NCI-H1417 treated with DMSO at 0.1 percent for 48 hours (cell line): ENCODE measurements at places on chromosomes 1 and 21.

GRCh38 chr1:36320767-36321118 is 2.7 kb downstream of the EVA1B start:
- DNase-seq: no peak

DNA sequence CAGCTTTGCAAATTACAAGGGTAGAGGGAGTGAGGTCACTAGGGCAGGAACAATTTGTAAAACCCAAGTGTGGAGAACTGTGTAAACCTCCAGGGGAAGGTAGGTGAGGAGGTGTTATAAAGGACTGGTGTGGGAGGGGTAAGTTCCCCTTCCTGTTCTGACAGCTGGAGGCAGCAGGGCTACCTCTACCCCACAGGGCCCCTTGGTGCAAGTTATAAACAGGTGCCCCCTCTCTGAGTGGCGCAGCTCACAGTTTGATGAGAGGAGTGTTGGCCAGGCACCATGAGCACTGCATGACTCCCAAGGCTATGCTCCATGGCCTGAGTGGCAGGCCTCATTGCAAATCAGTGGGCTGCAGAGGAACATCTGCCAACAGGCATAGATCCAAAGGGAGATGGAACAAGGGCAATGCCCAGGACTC is 41.0 kb downstream of the MFSD2A start:
- no peak for DNase-seq

- DNase-seq: no peak
Observed at GRCh38 chr1:154839691-154840090, 30.4 kb downstream of the KCNN3 start.

- no peak for DNase-seq
Observed at GRCh38 chr1:213281640-213282301, 230.7 kb downstream of the RPS6KC1 start.

GRCh38 chr1:200992382-200993048 is 31.0 kb downstream of the KIF21B start:
- peak; percentile 24 for DNase-seq

DNA sequence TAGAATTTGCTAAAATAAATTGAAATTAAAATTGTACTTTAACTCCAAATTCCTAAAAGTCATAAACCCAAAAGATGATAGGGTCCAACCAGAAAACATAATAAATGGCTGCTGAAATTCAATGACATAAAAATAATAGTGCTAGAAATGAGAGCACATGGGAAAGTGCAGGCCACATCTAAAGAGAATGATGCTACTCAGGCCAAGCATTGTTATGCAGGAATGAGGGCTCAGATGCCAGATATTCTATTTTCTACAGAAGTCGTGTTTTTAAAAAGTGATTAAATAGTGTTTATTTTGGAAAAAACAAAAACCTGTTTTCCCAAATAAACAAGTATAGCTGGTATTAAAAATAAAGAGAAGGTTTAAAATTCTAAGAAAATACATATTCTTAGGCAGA is 234.4 kb downstream of the KCNT2 start:
- DNase-seq: no peak

DNA sequence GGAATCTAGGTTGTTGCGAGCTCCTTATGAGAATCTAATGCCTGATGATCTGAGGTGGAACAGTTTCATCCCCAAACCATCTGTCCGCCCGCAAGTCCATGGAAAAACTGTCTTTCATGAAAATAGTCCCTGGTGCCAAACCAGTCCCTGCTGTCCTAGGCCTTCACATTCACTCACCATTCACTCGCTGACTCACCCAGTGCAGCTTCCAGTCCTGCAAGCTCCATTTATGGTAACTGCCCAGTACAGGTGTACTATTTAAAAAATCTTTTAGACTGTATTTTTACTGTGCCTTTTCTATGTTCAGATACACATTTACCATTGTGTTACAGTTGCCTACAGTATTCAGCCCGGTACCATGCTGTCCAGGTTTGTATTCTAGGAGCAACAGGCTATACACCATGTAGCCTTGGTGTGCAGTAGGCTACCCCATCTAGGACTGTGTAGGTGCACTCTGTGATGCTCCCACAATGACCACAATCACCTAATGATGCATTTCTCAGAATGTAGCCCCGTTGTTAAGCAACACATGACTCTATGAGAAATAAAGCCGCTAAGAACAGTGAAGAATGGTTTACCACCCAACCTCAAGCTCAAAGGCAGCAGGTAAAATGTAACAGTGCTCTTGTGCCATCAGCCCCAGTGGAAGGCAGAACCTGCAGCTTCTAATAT is 2.4 kb downstream of the ECHDC2 start:
- DNase-seq: no peak

DNA sequence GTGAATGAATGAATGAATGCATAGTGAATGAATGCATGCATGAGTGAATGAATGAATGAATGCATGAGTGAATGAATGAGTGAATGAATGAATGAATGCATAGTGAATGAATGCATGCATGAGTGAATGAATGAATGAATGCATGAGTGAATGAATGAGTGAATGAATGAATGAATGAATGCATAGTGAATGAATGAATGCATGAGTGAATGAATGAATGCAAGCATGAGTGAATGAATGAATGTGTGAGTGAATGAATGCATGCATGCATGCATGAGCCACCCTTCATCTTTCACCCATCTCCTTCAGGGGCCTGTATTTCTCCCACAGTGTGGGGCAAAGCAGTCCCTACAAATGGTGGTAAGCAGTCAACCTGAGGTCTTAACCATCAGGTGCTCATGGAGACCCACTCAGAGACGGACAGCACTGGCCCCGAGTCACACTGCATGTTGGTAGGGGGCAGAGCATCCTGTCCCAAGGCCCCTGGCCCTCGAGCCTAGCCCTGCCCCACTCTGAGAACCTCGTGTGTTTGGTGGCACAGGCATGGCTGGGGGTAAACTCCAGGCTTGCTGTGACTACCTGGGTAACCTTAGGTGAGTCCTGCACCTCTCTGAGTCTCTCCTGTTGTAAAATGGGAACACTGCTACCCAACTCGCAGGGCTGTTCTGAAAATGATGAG is 28.0 kb upstream of the PAX7 start:
- no peak for DNase-seq

DNA sequence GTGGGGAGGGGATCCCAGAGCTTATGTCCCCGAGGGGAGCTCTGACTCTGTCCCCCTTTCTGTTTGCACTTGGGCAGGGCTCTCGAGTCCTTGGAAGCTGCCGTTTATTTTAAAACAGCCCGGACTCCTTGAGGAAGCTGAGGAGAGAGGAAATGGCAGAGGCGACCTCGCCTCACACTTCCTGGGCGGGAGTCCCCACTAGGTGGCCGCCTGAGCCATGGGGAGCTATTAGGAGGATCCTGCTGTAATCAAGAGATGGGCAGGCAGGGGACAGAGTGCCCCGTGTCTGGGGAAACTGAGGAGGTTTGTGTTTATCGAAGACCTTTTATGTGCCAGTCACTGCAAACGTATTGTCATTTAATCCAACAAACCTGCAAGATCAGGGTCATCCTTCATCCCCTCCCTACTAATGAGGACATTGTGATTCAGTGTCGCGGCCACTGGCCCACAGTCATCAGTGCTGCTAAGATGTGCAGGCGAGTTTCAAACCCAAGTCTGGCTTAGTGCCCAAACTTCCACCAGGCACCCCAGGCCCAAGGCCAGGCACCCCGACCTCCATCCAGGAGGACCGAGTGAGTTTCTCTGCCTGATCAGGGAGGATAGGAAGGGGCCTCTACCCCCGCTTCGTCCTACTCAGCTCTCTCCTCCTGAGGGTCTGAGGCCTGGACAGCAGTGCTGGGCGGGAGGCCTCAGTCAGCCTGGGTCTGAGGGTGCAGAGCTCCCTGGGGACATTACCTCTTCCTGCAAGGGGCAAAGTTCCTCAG is 316.9 kb upstream of the VAMP3 start:
- no peak for DNase-seq

- no peak for DNase-seq
Observed at GRCh38 chr21:45572231-45572630, 30.0 kb upstream of the SLC19A1 start.

- DNase-seq: no peak
Observed at GRCh38 chr1:17274186-17275170, 25.6 kb downstream of the PADI3 start.

DNA sequence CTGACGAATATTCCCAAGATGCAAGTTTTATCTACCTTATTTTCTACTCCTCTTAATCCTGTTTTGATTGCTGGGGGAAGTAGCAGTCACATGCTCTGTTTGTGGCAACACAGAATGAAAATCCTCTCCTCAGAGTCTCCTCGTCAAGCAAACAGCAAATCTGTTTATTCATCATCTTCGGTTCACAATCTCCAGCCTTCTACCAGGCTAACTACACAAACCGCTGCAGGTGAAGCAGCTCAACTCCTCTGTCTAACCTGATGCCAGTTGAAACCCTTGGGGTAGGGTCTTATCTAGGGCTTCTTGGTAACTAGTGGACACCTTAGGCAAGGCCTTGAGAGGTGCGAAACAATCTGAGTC is 91.0 kb downstream of the SIPA1L2 start:
- DNase-seq: no peak

- no peak for DNase-seq
Observed at GRCh38 chr21:31394309-31394708, 50.2 kb upstream of the TIAM1 start.

GRCh38 chr1:188023206-188023605 is 1194.5 kb downstream of the PLA2G4A start:
- no peak for DNase-seq

- no peak for DNase-seq
Observed at GRCh38 chr1:48671578-48671977, 105.1 kb downstream of the BEND5 start.

- no peak for DNase-seq
Observed at GRCh38 chr1:243549108-243549507, 293.3 kb downstream of the SDCCAG8 start.

DNA sequence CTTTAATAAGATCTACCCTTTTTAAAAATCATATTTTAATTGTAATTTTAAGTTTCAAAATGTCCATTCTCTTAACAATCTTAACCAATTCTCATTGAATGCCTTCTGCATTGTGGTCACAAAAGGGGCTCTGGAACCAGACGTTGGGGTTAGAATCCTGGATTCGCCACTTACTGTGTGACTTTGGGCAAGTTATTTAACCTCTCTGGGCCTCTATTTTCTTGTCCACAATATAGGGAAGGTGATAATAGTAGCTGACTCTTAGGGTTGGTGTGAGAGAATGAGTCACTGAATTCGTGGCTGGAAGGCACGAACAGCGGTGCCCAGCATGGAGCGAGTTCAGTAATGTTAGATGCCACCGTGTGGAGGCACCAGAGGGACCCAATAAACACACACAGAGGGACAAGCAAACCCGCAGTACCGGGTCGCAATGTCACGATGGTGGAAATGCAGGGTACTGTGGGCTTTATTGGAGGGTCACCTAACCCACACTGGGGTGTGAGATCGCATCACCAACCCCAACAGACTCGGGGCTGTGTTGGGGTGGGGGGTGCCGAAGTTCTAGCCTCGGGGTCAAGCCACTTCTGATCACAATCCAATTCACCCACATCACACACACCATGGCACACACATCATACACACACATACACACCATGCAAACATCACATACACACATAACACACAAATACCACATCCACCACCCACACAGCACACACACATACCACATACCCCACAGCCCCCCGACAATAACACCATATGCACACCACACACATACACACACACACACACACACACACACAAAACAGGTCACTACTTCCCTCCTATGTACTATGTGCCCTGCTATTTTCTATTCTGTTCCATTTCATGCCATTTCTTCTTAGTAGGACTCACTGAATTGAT is 27.0 kb upstream of the IFNAR2 start:
- DNase-seq: no peak

DNA sequence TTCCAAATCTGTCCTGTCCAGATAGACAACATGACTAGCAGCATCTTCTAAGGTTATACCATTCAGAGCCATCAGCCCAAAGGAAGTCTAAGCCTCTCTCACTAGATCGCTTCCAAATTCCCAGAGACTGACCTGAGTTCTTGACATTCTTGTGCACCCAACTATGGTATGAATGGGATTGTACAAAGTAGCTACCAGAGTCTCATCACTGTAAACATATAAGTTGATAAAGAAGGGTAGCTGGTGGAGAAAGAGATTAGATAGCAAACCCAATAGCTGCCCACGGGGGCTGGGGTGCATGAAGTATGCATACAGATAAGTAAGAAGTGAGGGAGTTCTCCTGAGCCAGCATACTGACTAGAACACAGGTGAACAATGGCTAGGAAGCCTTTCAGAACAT is 180.0 kb downstream of the PLPP3 start:
- DNase-seq: no peak

DNA sequence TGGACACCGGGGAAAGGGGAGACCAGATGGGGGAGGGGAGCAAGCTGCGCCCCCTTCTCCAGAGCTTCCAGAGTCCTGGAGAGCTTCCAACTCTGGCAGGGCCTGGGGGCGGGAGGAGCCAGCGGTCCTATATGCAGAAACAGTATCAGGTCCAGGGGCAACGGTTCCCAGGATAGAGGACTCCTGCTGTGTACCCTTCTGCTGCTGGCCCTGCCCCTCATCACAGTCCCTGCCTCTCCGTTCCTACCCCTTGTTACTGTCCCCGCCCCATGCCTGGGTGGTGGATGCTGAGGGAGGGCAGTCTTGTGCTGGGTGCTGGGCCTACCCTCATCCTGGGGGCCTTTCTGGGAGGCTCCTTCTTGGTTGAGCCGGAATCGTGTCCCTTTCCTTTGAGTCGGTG is 19.2 kb upstream of the PEX10 start:
- no peak for DNase-seq

DNA sequence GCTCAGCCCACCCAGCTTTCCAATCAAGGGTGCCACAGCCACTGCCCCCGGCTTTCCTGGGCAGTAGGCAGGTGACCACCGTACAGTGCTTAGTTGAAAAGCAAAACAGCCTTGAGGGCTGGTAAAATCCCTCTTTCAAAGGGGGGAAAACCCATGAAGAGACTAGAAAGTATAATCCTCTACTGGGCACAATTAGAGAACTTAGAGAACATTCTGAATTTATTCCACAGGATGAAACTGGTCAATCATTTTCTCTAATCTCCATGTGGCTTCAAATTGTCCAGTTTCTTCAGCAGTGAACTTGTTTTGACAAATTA is 15.3 kb upstream of the LRRC47 start:
- no peak for DNase-seq

GRCh38 chr1:69315823-69316222 is 251.9 kb upstream of the LRRC7 start:
- DNase-seq: no peak

- DNase-seq: peak; percentile 34
Observed at GRCh38 chr1:202283379-202283844, 58.3 kb downstream of the UBE2T start.

DNA sequence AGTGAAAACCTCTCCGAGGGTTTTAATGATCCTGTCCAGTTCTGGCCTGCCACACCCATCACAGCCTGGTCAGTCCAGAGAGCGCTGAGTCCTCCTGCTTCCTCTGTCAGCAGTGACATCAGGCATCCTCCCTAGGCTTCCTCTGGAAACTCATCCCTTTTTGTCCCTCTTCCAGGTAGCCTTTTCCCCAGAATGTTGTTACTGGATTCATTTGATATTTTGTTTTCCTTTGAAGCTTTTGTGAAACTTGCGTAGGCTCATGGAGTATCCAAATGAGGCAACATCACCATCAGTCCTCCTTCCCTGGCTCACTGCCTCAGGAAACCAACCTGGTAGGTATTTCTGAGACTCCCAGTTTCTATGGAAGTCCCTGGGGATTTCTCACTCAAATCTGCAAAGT is 27.0 kb upstream of the IGSF3 start:
- DNase-seq: no peak

GRCh38 chr21:32308696-32309095 is 10.0 kb downstream of the MRAP start:
- no peak for DNase-seq
